ENCODE measurements at places on chromosomes 6 and 20.
A peak's percentile ranks its signal among the peaks of the same experiment; 100 is the strongest.

DNA sequence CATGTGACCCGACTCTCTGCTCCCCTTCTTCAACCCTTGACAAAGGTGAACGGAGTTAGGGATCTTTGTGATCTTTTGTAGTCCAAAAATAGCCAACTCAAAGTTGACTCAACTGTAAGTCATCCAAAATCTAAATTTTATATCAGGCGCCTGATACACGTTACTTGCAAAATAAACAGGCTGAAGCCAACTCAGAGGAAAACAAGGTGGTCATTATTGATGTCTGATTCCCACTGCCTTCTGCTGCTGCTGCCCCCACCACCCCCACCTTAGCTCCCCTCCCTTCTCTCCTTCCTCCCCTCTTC lies 13.2 kb upstream of the RNF8 start:
- DNase-seq: peak; percentile 33

DNA sequence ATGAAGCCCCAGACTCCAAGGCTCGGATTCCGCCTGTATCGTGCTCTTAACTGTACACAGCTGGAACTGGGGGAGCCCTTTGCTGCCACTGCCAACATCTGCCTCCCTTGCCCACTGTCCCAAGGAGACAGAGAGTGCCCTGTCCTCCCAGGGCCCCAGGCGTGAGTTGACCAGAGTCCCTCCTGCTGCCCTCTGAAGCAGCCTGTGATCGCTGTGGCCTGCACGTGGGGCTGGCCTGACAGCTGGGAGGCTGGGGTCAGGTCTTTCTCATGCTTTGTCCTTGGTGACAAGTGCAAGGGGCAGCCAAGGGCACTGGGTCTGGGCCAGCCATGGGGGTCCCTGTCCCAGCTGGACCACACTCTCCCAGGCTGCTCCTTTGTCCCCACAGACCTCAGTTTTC lies 44.3 kb downstream of the KIAA1755 start:
- no peak for DNase-seq

GRCh38 chr6:150312395-150312794 lies 56.4 kb upstream of the IYD start:
- DNase-seq: no peak

- DNase-seq: no peak
Observed at GRCh38 chr6:53860511-53860910, 65.7 kb downstream of the LRRC1 start.

- DNase-seq: no peak
Observed at GRCh38 chr6:36345681-36346466, 9.2 kb upstream of the BNIP5 start.

DNA sequence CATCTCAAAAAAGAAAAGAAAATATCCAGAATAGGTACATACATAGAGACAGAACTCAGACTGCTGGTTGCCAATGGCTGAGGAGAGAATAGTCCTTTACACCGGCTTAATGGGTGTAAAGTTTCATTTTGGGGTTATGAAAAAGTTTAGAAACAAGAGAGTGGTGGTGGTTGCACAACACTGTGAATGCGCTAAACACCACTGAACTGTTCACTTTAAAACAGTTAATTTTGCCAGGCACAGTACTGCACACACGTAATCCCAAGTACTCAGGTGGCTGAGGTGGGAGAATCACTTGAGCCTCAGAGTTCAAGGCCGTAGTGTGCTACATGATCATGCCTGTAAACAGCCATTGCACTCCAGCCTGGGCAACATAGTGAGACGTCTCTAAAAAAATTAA lies 7.6 kb downstream of the ILRUN start:
- DNase-seq: no peak

DNA sequence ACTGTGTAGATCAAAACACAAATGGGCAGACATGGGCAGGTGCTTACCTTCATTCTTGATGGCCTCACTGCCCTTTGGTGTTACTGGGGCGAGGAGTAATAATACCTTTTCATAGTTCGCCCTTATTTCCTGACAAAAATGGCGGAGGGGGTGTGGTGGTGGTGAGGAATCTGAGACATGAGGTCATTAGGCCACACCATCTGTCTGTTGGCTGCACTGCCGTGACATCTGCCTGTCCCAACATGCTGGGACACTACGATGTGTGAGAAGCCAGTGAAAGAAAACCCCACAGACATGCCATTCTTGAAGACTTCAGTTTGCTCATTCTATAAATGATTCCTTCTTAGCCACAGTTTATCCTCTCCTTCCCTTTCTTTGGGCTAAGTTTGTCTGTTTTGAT lies 13.4 kb upstream of the MAPRE1 start:
- no peak for DNase-seq

DNA sequence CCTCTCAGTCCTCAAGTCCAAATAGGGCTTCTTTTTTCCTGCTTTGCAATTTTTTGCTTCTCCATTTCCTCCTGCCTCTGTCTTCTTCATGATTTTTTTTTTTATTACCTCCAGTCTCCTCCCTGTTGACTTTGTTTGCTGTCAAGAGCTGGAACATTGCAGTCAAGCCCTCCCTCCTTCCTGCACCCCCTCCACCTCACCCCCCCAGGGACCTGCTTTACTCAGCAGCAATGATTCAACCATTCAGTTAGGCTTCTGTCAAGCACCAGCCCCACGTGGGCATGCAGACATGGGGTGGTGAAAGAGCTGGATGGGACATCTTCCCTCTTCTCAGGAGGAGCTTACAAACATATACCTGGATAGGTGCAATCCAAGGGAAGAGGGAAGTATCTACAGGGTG lies 142.4 kb downstream of the LRFN2 start:
- DNase-seq: no peak

- DNase-seq: no peak
Observed at GRCh38 chr6:12047304-12047703, 35.2 kb downstream of the HIVEP1 start.

DNA sequence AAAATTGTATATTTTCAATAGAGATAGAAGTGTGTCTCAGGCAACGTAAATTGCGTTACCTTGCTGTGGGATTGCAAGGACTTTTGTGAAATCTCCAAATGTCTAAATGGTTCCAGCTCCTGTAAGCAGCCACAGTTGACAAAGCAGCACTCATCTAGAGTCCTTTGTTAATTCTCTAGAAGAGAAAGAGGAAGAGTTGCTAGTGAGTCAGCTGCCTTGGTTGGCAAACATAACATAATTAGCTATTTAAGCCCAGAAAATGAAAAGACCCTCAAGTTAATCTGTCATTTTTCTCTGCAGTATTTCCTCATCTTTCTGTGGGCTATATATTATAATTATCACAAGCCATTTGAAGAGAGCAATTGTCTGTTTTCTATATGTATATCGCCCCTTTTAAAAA lies 66.4 kb upstream of the FABP7 start:
- DNase-seq: no peak

DNA sequence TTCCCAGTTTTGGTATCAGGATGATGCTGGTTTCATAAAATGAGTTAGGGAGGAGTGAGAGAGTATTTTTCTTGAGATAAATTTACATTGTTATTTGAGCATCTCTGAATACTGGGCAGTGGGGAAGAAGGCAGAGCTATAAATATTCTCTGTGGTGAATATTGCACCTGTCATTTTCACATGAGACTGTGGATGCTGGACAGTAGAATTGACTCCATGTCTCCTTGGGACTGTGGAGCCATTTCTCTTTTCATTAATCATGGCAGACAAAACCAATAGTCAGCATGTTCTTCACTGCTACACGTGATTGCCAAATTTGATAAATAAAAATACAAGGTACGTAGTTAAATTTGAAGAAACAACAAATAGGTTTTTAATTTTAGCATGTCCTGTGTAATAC lies 81.2 kb upstream of the PHACTR1 start:
- DNase-seq: no peak

GRCh38 chr6:150310539-150310938 lies 58.3 kb upstream of the IYD start:
- DNase-seq: no peak

GRCh38 chr6:118660218-118660569 lies 8.8 kb upstream of the CEP85L start:
- DNase-seq: peak; percentile 18

DNA sequence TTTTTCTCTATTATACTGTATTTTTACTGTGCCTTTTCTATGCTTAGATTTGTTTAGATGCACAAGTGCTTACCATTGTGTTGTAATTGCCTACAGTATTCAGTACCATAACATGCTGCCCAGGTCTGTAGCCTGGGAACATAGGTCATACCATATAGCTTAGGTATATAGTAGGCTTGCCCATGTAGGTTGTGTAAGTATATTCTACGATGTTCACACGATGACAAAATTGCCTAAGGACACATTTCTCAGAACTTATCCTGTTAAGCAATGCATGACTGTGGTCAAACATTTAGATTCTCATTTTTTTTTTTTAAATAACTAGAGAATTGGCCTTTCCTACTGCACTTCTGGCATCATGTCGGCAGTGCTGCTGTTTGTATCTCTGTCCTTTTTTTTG lies 253.7 kb upstream of the SUPT3H start:
- DNase-seq: no peak

- no peak for DNase-seq
Observed at GRCh38 chr20:37362821-37363220, 16.9 kb downstream of the SRC start.

DNA sequence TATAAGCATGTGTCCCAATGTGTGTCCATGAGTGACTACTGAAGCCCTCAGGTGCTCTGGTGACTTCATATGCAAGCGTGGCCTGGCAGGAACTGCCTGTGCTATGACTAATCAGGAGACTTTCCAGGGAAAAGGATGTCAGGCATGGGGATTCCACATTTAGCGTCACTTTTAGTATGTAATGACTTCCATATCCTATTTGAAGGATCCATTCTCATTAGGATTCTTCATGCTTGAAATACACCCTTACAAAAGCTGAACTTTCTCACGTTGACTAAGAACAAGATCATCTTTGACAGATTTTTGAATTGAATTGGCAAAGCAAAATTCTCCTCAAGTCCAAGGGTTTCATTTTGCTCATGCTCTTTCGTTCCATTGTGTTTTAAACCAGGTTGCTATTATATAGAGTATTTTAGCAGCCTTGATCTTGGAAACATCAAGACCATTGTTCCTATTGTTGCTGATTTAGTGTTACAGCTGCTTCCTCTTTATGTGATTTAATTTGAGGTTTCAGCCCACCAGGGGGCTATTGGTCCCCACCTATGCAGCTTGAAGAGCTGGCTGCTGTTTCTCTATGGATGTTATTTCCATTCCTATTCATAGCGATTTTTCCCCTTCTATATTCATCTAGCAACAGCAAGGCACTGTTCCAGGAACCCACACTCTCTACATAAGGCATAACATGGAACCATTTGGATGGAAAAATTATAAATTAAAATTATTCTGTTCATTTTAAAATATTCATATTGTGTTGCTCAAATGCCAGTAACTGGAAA lies 418.6 kb downstream of the CDKAL1 start:
- peak; percentile 82 for DNase-seq

DNA sequence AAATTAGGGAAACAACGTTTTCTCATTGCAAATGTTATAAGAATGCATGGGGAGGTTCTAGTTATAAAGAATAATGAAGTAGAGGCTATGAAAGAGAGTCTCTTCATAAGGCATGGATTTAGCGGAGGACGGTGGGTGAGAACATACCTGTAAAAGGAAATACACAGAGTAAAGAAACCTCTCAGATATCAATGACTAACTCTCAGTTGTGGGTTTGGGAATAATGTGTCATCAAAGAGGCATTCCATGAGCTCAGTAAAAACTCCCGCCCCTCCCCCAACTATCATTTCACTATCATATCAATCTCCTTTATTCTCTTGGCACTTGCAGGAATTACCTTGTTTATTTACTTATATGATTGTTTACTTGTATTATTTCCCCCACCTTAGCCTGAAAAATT lies 695.4 kb downstream of the PTPRT start:
- no peak for DNase-seq

GRCh38 chr6:109253366-109253765 lies 128.9 kb downstream of the CD164 start:
- no peak for DNase-seq

DNA sequence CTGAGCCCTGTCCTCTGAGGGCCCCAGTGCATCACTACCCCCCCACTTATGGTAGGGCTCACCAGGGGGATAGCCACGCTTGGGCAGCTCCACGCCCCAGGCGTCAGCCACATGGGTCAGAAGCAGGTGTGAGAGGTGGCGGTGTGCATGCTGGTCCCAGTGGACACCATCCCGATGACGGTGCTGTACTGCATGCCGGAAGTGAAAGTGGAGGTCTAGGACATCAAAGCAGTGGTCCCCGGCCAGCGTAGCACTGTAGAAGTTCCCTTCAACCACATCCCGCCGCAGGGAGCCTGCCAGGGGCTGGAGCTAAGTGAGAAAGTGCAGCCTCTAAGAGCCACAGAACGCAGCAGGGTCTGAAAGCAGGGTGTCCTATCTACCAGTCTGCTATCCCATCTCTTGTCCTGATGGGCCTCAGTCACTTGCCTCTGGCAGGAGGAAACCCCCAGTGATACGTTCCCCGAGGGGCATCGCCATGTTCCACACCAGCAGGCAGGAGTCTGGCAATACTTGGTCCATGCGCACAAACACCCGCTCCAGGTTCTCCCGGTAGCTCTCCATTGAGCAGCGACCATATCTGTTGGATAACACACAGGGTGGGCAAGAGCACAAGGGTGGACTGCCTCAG lies 2.2 kb downstream of the PCED1A start:
- DNase-seq: no peak

DNA sequence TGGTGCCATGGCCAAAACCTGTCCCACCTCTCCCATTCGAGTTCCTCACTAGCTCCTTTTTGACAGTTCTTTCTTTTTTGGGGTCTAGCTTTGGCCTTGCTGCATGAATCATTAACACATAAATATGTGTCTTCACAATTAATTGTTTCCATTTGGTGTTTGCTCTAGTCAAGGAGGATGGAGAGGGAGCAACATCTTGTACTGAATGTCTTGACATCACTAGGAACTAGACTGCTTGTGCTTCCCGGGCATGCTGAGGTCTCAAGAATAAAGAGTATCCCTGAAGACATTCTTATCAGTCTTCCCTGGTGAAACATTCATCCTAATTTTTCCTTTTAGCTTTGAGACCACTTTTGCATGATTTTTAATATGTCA lies 77.0 kb upstream of the ESR1 start:
- DNase-seq: no peak

DNA sequence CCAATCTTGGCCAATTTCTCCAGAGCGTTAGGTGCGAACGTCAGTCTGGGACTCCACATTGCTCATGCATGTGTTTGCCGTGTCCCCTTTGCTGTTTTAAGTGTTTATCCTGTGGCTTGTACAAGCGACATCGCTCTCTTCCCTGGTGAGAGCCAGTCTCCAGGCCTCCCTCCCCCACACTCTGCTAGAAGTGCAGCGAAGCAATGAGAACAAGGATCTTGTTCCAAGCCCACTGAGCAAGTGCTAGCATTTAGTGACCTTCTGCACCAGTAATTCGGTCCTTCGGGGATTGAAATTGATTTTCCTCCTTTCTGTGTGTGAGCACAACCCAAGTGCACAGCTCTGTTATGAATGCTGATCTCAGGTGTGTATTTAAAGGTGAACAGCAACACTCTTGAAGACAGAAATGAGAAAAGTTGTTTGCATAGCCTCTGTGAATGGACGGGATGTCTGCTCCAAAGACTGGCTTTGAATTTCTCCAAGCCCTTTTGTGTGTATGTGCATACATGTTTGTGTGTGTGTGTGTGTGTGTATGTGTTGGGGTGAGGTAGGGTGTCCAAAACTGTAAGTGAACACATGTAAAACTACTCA lies 29.0 kb downstream of the CD83 start:
- no peak for DNase-seq
